ENCODE measurements at places on chromosomes 11 and 22.

GRCh38 chr22:21680830-21681565, 15.2 kb downstream of the PPIL2 start:
- DNase-seq = no peak

GRCh38 chr22:41216984-41217383, 11.9 kb downstream of the L3MBTL2 start:
- no peak for DNase-seq

- DNase-seq = no peak
Observed at GRCh38 chr11:126172596-126173038, 38.8 kb downstream of the RPUSD4 start.

- DNase-seq = peak; percentile 59
Observed at GRCh38 chr11:70176940-70177689, 26.0 kb upstream of the FADD start.

DNA sequence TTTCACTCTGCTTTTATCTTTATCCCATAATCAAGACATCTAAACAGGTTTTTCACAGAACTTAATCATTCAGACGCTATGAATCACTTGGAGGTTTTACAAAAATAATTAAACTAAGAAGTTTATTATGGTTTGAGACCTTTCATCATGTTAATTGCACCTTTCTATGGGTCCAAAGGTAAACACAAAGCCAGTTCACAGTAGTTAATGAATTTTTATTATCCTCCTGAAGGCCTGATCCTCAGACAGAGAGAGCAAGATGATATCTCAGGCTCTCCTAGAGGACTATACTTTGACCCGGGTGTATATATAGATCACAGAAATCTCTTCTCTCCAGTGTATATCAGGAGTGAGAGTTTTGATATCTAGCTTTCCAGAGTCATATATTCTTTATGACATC, 1044.3 kb upstream of the RAG2 start:
- no peak for DNase-seq

GRCh38 chr22:44394246-44395117, 81.7 kb upstream of the SHISAL1 start:
- peak; percentile 13 for DNase-seq

GRCh38 chr11:68658661-68659060, 25.7 kb upstream of the GAL start:
- DNase-seq = no peak

GRCh38 chr11:131682373-131683015, 312.1 kb downstream of the NTM start:
- no peak for DNase-seq

DNA sequence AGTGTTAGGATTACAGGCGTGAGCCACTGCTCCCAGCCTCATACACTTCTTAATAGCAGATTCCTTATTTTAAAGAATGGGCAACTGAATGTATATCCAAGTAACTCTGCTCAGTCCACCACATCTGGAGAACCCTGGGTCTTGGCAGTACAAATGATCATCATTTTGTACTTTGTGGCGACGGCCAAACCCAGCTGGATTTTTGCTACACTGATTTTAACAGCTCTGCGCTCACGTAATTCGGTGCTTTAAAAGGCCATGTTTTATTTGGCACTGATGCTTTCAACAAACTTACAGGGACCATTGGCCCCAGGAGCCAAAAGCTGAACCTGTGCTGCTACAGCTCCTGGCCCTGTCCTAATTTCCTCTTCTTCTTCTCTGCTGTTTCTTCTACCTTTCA, 60.8 kb upstream of the PDE3B start:
- no peak for DNase-seq

DNA sequence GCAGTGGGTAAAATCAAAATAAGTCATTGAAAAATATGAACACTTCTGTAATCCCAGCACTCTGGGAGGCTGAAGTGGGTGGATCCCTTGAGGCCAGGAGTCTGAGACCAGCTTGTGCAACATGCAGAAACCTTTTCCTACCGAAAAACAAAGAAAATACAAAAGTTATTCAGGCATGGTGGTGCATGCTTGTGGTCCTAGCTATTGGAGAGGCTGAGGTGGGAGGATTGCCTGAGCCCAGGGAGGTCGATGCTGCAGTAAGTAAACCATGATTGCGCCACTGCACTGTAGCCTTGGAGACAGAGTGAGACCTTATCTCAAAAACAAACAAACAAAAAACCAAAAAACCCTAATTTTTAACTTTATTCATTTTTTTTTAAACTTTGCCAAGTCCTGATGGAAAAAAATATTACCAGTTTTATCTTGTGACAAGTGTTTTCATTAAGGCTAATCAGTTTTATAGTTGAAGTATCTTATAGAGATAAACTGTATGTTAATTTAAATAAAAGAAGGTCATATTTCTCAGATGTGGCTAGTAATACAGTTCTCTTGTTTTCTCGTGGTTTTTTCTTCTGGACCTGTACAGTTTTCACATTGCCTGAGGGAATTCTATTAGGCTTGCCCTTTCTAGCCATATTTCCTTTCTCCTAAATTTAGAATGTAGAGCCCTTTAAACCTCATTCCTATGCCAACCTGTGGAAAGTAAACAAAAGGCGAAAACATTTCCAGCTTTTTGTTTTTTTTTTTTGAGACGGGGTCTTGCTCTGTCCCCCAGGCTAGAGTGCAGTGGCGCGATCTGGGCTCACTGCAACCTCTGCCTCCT, 9.4 kb downstream of the HIPK3 start:
- no peak for DNase-seq

- no peak for DNase-seq
Observed at GRCh38 chr11:128892866-128893565, 1.9 kb downstream of the KCNJ5 start.

DNA sequence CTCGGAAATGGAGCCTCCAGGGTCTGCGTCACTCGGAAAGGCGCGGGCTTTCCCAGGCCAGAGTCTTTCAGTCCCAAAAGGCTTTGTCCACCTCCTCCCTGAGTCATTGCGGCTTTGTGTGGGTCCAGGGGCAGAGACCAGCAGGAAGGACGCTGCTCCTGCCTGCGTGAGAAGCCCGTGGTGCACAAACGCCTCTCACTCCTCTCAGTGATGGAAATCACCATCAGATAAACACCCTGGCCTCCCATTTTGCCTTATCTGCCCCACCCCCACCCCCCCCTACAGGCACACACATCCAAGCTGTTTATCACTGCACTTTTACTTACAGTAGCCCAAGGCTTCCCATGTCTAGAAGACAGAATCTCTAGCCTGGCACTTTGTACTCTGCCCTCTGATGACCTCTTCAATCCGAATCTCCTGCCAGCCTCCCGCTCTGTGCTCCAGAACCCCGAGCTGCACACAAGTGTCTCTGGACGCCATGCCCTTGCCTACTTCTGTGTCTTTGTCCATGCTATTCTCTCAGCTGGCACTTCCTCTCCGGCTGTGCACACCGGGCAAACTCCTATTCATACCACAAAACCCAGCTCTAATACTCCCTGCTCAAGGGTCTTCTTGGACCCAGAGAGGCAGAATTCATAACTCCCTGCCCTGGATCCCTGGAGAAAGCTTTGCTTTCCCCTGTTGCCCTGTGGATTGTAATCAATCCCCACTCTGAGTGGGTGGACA, 954.6 kb downstream of the TBC1D22A start:
- no peak for DNase-seq

DNA sequence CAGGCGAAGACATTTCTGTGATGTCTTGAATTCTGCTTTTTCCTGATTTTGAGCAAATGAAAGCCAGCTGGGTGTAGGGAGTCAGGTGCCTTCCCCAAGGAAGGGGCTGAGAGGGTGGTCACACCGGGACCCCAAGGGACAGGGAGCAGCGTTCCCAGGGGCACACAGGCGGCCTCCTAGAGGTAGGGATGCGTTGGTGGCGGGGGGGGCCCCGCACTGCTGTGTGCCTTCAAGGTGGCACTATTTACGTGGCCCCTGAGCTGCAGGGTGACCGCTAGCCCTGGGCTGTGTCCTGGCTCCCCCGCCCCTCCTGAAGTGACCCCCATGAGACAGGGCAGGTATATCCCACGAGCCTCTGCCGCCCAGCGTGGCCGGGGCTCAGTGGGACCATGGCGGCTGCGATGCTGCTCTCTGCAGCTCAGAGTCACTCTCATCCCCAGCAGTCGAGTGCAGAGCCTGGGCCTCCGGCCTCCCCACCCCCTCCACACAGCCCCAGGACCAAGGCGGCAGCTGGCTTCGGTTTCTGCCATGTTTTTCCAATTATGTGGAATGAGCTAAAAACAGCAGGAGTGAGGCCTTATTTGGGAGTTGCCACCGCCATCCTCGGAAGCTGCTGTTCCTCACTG, 60.9 kb downstream of the LRP5 start:
- DNase-seq = no peak

GRCh38 chr11:24747275-24748251, 250.7 kb downstream of the LUZP2 start:
- no peak for DNase-seq

- no peak for DNase-seq
Observed at GRCh38 chr11:121933694-121934093, 182.3 kb downstream of the BLID start.

DNA sequence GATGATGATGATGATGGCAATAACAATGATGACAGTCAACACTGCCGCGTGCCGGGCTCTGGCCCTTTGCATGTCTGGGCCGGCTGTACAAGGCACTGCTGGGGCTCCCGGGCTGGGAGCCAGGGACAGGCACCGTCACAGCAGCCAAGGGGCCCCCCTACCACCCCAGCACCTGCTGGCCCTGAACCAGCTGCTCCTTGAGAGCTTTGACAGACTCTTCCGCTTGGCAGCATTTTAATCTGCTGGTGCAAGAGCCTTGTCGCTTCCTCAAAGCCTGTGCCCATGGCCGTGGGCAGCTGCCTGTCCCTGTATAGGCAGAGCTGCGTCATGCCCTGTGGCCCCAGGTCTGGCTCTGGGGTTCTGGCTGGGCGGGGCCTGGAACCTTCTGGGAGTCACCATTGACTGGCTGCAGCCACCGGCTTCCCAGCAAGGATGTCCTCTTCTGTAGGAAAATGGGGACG, 12.9 kb upstream of the MUC6 start:
- no peak for DNase-seq

DNA sequence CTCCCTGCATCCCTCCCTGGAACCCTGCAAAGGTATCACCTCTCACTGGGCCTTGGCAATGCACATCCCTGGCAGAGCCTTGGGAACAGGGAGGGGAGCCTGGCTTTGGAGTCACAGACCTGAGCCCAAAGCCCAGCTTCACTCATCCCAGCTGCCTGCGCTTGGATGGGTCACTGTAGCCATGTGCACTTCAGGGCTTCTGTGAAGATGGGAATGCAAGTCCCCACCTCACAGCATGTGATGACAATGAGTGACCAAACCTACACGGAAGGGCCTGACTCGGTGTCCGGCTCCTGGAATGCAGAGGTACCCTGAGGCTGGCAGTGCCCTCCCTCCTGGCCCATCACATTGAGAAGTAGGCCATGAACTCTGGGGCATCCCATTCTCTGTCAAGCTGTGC, 22.8 kb upstream of the BAIAP2L2 start:
- no peak for DNase-seq

DNA sequence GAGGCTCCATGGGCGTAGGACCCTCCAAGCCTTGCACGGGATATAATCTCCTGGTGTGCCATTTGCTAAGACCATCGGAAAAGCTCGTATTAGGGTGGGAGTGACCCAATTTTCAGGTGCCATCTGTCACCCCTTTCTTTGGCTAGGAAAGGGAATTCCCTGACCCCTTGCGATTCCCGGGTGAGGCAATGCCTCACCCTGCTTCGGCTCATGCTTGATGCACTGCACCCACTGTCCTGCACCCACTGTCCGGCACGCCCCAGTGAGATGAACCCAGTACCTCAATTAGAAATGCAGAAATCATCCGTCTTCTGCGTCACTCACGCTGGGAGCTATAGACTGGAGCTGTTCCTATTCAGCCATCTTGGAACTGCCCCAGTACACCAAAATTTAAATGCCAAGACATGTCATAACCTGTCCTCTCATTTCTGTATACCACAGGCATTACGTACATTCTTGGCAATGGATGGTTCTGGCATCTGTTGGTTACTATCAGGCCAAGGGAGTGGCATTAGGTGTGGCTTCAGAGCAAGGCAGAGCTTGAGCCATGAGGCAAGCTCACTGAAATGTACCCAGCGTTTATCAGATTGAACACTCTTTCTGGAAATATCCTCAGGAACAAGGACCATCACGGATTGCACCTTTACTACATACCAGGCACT, 95.4 kb upstream of the GALNT18 start:
- DNase-seq = no peak

DNA sequence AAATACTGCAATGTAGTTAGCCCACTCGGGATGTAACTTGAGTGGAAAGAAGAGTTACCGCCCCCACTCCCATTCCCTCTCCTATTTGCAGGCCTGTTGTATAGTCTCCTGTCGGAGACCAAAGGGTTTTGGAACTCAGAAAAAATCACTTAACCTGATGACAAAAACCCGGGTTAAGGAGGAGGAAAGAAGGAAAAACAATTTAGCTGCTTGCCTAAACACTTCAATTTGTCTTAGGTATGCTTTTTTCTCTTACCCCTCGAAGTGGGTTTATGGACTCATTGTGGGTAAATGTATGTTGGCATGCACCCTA, 2.2 kb downstream of the YAP1 start:
- no peak for DNase-seq

DNA sequence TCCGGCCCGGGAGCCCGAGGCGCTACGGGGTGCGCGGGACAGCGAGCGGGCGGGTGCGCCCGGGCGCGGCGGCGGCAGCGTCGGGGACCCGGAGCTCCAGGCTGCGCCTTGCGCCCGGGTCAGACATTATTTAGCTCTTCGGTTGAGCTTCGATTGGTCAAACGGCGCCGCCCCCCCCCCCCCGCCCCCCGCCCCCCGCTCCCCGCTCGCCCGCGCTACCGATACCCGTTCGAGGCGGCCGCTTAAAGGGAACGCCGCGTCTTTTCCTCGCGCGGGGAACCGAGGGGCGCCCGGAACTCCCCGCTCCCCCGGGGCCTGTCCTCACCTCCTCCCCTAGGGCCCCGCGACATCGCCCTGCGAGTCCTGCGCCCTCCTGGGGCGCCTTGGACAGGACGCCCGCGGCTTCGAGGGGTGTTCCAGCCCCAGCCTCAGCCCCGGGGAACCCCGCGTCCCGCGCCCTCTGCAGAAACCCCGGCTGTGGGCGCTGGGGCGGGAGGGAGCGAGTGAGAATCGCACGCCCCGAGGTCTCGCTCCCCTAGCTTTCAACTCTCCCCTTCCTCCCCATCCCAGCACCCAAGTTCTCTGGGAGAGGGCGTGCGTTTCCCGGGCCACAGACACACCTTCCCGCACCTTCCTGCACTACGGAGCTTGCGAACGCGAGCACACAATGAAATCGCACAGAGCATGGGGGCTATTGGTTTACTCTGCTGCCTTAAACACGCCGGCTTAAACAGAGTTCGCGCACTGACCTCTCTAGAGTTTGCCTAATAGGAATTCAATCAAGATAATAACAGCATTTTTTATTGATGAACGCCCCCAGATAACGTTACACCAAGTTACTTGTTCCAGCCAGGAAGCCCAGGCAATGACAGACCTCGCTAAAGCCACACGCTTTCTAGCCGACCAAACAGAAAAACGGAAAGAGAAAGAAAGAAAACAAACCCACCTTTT, at the start of gene BDNF:
BDNF (minus strand) TSS at position 105 of the 951 bp plus-strand sequence. CDS start 41,891 bp downstream, outside the sequence.
- DNase-seq = no peak

GRCh38 chr11:123168955-123169484, 26.0 kb downstream of the CLMP start:
- DNase-seq = no peak

All from activated T-cell treated with anti-CD3 and anti-CD28 coated beads, Interleukin-2, amount 50 U/mL, for 1 hour (primary cell).